Lung (tissue), 17 donors: ENCODE measurements at places on chromosomes 12 and 14. TPM values are rescaled to one million over a fixed set of nuclear protein-coding genes. Genes with fewer than 3 reads are reported as not detected.

Gene KRT77
- total RNA-seq = not detected

- no peak overlapping the region for H3K4me3 ChIP-seq
- no peaks in the 10 kb centered on the region for H3K27me3 ChIP-seq
- peaks cover 8% of the 10 kb centered on the region for H3K36me3 ChIP-seq
- peaks cover 10% of the 10 kb centered on the region for H3K4me1 ChIP-seq
- H3K27ac ChIP-seq = no peak overlapping the region
- DNase-seq = peak; percentile 41
Observed at GRCh38 chr12:108641446-108642268, 8.0 kb upstream of the SELPLG start.

Gene B4GALNT3
- 1.7 TPM for total RNA-seq

DNA sequence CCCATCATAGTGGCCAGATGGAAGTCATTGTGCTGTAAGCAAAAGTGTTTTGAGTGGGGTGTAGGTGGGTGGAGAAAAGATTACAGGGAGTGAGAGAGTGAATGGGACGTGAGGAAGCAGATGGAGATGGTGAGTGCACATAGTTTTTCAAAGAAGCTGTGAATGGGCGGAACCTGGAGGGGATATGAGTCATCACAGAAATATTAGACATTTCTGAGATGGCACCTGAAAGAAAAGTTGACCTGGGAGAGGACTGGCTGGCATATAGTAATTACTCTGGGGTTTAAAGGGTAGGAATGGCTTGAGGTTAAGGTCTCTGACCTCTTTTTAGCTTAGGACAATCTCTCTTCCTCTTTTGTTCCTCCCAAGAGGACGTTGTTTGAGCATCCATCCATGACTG lies 50.5 kb downstream of the ANO4 start:
- H3K4me3 ChIP-seq = no peak overlapping the region
- no peak overlapping the region for H3K27ac ChIP-seq
- DNase-seq = no peak
- no peaks in the 10 kb centered on the region for H3K36me3 ChIP-seq
- H3K4me1 ChIP-seq = no peaks in the 10 kb centered on the region

Gene BRI3BP
- 6.6 TPM for total RNA-seq

DNA sequence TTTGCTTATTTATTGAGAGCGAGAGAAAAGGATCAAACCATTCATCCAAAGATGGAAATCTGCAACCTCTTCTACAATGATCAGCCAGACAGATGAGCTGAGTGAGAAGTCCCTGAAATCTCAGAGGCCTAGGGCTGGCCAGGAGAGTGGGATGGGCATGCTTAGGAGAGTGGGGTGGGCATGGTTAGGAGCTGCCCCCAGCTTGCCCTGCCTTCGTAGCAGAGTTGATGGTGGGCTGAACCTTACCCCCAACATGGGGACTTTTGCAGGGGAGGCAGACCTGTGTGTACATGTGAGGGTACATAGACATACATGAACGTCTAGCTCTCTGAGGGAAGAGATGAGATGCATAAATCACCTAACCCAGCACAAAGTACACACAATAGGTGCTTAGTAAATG lies 95.7 kb upstream of the ESRRB start:
- no peaks in the 10 kb centered on the region for H3K4me1 ChIP-seq
- H3K36me3 ChIP-seq = no peaks in the 10 kb centered on the region
- no peak overlapping the region for H3K27ac ChIP-seq
- H3K27me3 ChIP-seq = no peaks in the 10 kb centered on the region

- H3K36me3 ChIP-seq = no peaks in the 10 kb centered on the region
- peak; percentile 20 for DNase-seq
- no peak overlapping the region for H3K4me3 ChIP-seq
- H3K27ac ChIP-seq = no peak overlapping the region
- peaks cover 9% of the 10 kb centered on the region for H3K4me1 ChIP-seq
Observed at GRCh38 chr12:132327336-132328171, 1.8 kb downstream of the GALNT9 start.

GRCh38 chr12:123164710-123165261 lies 13.9 kb upstream of the PITPNM2 start:
- peaks cover 14% of the 10 kb centered on the region for H3K36me3 ChIP-seq
- no peak overlapping the region for H3K27ac ChIP-seq
- H3K27me3 ChIP-seq = no peaks in the 10 kb centered on the region

DNA sequence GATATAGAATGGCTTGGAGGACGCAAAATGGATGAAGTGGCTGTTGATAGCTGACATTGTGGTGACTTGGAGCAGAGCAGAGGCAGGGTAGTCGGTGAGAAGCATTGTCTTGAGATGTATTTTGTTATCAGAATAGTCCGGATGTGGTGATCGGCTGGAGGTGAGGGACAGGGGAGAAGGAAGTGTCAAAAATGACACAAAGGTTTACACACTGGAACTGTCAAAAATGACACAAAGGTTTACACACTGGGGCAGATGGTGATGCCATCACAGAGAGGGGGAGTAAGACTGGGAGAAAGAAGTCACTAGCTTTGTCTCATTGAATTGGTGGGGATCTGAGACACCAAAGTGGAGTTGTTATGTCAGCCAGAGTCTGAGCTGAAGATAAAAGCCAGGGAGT lies 30.1 kb downstream of the CDKL1 start:
- DNase-seq = no peak
- H3K27me3 ChIP-seq = no peaks in the 10 kb centered on the region
- no peak overlapping the region for H3K4me3 ChIP-seq
- H3K36me3 ChIP-seq = peaks cover 2% of the 10 kb centered on the region
- H3K4me1 ChIP-seq = peaks cover 3% of the 10 kb centered on the region

DNA sequence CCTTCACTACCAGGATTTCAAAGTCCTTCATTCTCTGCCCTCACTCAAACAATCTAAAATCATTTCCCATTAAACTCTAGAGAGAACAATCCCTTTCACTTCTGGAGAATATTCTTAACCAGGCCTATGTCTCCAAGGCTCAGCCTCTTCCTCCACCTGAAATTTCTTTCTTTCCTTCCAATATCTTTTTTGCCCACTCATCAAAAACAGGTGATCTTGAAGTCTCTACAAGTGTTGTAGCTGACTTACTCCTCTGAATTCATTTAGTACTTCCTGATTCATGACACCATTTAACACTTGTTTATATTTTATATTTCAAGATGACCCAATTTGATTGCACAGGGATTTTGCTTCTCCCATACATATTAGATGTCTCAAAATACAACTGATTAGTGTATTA lies 66.7 kb upstream of the PDZRN4 start:
- no peaks in the 10 kb centered on the region for H3K27me3 ChIP-seq
- H3K27ac ChIP-seq = no peak overlapping the region
- H3K4me3 ChIP-seq = no peak overlapping the region
- no peaks in the 10 kb centered on the region for H3K4me1 ChIP-seq
- no peak for DNase-seq
- no peaks in the 10 kb centered on the region for H3K36me3 ChIP-seq

DNA sequence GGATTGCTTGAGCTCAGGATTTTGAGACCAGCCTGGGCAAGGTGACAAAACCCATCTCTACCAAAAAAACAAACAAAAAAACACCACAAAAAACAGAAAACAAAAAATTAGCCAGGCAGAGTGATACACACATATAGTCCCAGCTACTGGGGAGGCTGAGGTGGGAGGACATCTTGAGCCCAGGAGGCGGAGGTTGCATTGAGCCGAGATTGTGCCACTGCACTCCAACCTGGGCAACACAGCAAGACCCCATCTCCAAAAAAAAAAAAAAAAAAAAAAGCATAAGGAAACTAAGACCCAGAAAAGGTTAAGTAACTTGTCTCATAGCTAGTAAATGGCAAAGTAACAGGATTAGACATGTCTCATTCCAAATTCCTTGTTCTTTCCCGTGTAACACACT lies 56.3 kb upstream of the PSMA6 start:
- H3K4me3 ChIP-seq = no peak overlapping the region
- no peaks in the 10 kb centered on the region for H3K4me1 ChIP-seq
- H3K27ac ChIP-seq = no peak overlapping the region
- H3K27me3 ChIP-seq = no peaks in the 10 kb centered on the region
- no peak for DNase-seq
- peaks cover 2% of the 10 kb centered on the region for H3K36me3 ChIP-seq

Gene RASSF8
- total RNA-seq = 68.4 TPM

DNA sequence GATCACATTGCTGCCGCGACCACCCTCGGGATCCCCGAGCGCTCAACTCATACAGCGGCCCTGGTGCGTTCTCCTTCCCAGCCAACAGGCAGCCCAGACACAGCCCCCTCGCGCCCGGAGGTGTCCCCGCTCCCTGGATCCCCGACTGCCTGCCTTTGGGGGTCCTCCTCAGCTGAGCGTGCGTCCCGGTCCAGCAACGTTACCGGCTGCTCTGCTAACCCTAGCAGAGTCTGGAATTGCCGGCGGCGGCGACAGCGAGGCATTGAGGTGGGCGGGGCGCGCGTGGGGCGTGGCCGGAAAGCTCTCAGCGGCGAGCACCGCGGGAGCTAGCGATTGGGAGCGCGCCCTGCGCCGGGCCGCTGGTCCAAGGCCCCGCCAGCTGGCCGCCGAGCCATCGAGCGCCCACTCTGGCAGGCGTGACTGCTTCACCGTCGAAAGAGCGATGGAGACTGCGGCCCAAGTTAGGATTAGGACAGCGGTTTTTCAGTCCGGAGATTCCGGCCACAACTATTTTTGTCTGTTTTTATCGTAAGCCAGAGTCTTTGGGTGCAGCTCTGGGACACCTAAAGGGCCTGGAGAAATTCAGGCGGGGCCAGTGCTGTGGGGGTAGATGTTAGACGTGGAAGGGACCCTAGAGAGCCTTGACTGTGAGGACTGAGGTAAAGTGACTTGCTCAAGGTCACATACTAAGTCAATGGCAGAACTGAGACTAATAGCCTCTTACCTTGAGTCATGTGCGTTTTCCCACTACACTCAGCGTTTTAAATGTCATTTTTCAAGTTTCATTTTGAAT lies at the start of gene HEATR5A:
TSS of gene HEATR5A (minus strand) at position 232 of the 793 bp plus-strand sequence. CDS start 17,575 bp downstream, outside the sequence.
- peak within 1 kb of the TSS; percentile 98 for H3K4me3 ChIP-seq
- no peaks in the 10 kb centered on the region for H3K27me3 ChIP-seq
- DNase-seq = peak; percentile 97
- H3K36me3 ChIP-seq = no peaks in the 10 kb centered on the region

Gene TAS2R19
- 25.0 TPM for total RNA-seq

Gene ST8SIA1
- 20.9 TPM for total RNA-seq

GRCh38 chr14:69519204-69520100 lies 34.9 kb downstream of the PLEKHD1 start:
- no peak overlapping the region for H3K27ac ChIP-seq
- DNase-seq = no peak
- H3K36me3 ChIP-seq = no peaks in the 10 kb centered on the region
